ENCODE measurements at places on chromosomes 6 and 20. TPM values are rescaled to one million over a fixed set of nuclear protein-coding genes. Genes with fewer than 3 reads are reported as not detected.

The RPP21 gene
- 22.3 TPM for polyA plus RNA-seq

- DNase-seq = peak; percentile 18
Measured at GRCh38 chr6:118618676-118619377, 32.6 kb downstream of the CEP85L start.

DNA sequence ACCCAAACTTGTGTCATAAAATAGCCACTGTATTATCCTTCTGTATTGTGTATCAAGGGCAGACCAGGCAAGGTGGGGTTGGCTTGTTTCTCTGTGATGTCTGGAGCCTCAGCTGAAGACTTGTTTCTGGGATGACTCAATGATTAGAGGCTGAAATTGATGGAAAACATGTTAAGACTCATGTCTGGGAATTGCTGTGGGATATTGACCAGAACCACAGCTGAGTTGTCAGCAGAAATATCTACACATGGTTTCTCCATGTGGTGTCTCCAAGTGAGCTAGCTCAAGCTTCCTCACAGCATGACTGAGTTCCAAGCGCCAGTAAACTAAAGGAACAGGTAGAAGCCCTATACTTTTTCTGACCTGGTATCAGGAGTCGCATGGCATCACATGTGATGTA lies 128.5 kb upstream of the SYNDIG1 start:
- DNase-seq = no peak

DNA sequence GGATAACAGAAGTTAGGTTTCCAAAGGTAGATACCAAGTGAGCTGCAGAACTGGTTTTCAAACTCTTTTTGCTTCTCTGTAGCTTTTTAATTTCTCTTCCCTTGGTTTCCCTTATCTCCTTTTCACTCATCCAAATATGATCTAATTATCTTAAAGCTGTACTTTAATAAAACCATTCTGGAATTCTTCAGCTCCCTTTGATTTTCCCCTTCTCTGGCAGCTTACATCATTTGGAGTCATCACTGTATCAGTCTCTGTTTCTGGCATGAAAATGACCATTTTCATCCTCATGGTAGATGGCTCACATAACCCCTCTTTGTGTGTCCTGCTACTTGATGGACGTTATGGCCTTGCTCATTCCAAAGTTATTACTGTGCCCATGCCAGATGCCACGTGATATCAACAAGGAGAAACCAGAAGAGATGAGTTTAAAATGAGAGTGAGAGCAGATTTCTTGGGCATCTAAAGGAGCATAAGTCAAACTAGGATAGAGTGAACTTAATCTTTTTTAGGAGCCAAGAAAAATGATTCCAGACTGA lies 620.2 kb downstream of the QKI start:
- no peak for DNase-seq

DNA sequence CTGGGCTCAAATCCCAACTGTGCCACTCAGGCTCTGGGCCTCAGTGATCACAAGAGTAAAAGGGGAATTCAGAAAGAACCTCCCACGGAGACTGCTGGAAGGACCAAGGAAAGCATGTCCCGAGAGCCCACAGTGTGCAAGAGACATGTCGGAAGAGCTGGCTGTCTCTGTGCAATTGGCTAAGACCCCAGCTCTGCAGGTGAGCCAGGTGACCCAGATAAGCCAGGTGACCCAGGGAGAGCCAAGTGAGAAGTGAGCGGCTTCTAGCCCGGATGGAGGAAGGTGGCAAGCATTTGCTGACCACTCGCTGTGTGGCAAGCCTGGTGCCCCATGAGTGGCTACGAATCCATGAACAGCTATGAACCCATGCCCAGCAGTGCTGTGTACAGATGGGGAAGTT lies 59.1 kb downstream of the RIPOR3 start:
- no peak for DNase-seq

DNA sequence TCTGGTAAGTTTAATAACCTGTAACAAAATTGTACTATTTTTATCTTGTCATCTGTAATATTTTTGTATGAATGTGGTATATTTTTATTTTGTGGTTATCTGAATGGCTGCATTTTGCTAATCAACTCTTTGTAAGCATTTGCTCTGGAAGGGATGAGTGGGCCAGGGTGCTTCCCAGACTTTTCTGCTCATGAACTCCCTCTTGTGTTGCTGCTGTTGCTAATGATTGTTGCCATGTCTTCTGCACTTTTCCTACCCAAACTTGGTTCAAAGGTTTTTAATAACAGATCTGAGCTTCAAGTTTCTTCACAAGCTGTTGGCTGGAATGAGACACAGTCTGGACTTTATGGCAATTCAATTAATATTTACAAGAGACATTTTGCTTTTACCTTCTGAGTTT lies 1005.7 kb downstream of the HACE1 start:
- no peak for DNase-seq

All from muscle of leg (tissue), 16 donors.